RPMI8226 (cell line): ENCODE measurements at places on chromosomes 16 and 17.
A peak's percentile ranks its signal among the peaks of the same experiment; 100 is the strongest.

DNA sequence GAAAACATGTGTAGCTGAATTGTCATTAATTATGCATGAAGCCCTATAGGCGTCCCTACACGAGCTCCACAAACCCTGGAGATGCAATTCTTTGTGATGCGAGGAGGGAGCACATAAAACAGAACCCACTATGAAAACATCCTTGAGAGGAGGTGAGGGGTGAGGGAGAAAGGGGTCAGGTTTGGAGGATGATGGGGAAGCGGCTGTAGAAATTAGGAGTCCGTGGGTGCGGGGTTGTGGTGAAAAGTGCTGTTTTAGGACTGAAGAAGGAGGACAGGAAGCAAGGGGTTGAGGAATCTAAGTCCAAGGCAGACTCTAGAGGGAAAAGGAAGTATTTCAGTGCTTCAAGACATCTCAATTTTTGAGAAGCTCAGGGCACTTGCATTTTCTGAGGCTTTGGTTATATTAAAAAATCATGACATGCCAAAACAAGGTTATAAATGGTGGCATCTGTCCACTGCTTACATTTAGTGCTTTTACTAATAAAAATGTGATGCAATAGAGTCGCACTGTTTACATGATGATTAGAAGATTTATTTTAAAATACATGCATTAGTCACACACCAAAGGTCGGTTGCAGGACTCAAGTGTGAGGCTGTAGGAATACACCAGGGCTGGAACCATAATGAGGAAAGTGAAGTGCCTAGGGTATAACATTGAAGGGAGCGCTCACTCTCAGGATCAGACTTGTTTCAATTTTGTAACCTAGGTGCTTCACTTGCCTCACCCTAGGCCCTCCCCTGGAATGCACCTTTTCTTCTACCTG, 379.5 kb downstream of the HS3ST4 start:
- DNase-seq, result no peak

DNA sequence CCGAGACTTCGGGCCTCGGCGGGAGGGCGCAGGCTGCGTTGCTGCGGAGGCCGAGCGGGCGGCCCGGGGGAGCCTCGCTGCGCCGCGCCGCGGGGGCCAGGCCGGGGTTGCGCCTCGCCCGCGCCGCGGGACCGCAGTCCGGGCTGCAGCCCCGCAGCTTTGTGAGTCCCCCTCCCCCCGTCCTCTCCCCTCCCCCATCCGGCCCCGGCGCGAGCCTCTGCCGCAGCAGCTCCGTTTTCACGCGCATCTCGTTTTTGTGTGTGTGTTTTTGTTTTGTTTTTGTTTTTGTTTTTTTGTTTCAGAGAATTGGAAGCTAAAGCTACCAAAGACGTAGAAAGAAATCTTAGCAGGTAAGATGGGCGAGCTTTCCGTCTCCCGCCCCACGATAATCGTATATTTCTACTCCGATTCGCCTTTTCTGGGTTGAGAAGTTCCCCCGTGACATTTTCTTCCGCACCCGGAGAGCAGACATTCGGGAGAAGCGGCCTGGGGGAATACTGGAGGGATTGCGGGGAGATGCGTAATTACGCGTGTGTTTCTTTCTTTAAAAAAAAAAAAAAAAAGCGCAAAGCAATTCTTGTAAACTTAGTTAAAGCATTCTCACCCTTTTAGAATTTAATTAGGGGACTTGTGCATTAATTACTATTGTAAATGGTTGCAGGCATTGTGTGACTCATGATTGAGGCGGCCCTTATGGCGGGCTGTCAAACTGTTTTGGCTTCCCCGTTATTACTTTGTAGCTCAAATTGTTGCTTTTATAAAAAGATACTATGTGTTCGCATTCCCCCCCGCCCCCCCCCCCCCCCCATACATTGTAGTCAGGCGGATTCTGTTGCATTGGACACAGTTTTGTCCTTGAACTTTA, 732 bp downstream of the TNRC6A start:
- peak; percentile 47 for DNase-seq

- DNase-seq, result no peak
These were observed 479.9 kb upstream of the RBFOX1 start for GRCh38 chr16:6852643-6853225.

DNA sequence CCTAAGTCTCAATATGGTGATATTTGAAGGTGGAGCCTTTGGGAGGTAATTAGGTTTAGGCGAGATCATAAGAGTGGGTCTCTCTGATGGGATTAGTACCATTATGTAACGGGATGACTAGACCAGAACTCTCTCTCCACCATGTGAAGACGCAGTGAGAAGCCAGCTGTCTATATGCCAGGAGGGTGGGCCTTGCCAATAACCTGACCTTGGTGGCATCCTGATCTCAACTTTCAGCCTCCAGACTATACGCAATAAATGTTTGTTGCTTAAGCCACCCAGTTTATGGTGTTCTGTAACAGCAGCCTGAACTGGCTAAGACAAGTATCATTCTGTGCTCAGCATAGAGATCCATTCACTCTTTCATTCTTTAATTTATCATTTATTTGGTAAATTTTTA, 167.2 kb upstream of the CDH11 start:
- no peak for DNase-seq

- DNase-seq, result peak; percentile 19
These were observed 13.4 kb downstream of the RTN4RL1 start for GRCh38 chr17:2011411-2012371.

GRCh38 chr17:46879101-46879500, 27.7 kb downstream of the WNT9B start:
- no peak for DNase-seq

DNA sequence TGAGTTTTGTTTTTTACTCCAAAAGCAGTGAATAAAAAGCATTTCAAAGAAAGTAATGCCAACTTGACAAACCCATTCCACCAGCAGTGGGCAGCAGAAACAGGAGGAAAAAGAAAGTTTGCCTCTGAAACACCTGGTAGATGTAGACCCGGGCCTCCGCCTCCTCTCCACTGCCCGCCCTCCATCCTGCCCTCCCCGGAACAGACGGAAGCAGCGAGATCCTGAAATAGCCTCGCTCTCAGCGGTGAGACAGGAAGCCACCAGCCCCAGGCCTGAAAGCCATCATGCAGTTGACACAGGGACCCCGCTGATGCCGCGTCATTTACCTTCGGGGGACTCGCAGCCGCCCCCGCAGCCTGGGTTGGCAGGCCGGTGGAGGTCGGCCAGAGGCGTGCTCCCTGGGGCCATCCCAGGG, 67.8 kb downstream of the C16orf78 start:
- peak; percentile 96 for DNase-seq

- DNase-seq, result no peak
These were observed 15.0 kb downstream of the CPNE2 start for GRCh38 chr16:57107321-57107922.

GRCh38 chr17:17732892-17733670, 51.8 kb downstream of the RAI1 start:
- no peak for DNase-seq

- DNase-seq, result no peak
These were observed 44.3 kb downstream of the SPECC1 start for GRCh38 chr17:20053361-20053964.

- DNase-seq, result peak; percentile 94
These were observed at the start of gene NHLRC4 for GRCh38 chr16:566475-567372. Gene NHLRC4 (plus strand): TSS chr16:567005. CDS start chr16:568048, 1,043 bp downstream.

- no peak for DNase-seq
These were observed 31.7 kb upstream of the RHOT1 start for GRCh38 chr17:32110596-32110995.

DNA sequence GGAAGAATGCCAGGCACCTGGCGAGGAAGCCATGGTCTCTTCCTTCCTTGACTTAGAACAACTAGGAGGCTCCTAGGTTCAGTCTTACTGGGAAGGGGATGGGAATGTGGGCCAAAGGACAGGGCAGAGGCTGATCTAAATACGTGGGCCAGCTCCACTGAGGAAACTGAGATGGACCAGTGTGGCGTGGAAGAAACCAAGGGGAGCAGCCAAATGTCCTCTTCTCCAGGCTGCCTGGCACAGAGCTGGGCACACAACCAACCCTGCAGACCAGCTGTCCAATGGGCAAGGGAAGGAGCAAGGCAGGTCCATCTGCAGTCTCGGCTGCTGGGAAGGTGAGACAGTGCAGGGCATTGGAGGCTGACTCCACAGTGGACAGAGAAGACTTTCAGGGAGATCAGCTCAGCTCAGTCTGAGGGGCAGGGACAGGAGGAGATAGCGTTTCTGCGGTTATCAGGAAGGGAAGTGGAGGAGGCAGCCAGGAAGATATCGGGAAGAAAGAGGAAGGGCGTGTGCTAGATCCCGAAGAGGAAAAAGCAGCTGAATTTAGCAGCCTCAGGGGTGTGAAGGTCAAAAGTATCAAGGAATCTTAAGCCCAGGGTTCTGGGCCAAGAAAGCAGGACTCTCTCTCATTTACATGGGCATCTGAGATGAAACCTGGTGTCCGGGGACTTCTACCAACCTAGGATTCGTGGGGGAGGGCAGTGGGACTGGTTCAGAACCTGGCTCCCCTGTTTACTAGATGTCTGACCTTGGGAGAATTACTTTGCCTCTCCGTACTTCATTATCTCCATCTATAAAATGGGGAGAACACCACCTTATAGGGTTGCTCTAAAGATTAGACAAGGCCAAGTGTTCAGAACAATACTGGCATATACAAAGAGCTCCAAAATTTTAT, 1.8 kb downstream of the KIFC3 start:
- DNase-seq, result peak; percentile 48

DNA sequence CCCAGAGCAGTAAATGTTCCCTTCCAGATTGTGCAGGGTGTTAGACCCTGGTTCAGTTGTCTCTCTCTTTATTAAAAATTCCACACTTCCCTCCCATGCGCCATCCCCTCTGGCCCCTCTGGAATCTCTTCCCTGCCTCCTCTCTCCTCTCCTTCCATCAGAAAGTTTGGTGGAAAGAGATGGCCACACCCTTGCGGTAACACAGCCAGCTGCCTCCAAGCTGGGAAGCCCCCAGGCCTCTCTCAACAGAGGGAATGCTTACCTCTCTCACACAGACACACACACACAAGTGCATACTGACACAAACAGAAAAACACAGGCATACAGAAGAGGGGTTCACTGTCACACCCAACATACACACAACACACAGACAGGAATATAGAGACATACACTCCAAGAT, 220.5 kb downstream of the C16orf78 start:
- DNase-seq, result no peak

GRCh38 chr16:19130385-19130784, 16.6 kb downstream of the ITPRIPL2 start:
- DNase-seq, result no peak

DNA sequence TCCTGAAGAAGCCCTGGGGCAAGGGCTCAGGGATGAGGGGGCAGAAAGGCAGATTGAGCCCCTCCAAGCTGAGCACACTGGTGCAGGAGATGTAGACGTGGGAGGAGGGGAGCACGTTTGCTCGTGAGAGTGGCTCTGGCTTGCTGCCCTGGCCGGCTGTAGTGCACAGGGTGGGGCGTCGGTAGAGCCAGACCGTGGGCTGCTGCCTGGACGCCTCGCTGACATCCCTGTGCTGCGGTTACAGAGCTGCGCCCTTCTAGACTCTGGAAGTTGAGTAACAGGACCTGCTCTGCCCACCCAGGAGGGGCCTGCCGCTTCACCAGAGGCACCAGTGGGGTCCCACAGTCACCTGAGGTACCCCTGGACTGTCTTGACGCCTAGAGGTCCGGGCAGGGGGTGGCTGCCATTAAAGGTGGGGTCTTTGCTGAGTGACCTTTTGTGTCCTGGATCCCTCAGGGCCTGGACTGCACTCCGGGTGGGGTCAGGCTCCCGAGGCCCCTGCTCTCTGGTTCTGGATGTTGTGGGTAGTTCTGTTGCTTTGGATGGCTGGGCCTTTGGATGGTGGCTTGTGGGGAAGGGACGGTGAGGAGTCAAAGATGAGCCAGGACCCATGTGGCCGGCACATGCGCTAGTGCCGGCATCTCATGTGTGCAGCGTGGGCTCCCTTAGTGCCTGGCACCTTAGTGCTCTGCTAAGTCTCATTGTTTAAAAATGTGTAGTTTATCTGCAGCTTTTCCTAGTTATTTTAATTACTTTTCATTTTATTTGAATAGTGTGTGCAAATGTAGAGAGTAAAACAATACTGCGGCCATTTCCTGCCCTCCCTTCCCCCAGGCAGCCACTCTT, 41.7 kb downstream of the PGS1 start:
- DNase-seq, result no peak

DNA sequence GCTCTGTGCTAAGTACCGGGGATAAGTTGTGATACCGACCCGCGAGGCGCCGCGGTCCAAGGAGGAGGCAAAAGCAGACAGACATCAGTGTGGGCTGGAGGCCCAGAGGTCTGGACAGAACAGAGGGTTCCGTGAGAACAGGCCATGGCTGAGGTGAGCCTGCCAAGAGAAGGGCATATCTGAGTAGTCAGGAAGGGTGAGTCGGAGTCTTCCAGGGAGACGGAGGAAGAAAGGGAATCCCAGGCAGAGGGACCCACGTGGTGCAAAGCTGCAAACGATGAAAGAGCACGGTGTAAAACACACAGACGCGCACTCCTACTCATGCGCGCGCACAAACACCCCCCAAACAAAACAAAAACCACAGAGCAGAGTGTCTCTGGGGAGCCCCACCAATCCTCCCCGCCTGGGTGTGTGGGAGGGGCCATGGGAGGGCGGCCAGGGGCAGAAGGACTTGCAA, 18.1 kb downstream of the RHBDL3 start:
- no peak for DNase-seq

GRCh38 chr17:64947152-64947551, 27.9 kb upstream of the LRRC37A3 start:
- no peak for DNase-seq

- DNase-seq, result no peak
These were observed 23.5 kb upstream of the MAP2K6 start for GRCh38 chr17:69390795-69391501.

GRCh38 chr17:50471009-50471905, 2.6 kb upstream of the CHAD start:
- no peak for DNase-seq

DNA sequence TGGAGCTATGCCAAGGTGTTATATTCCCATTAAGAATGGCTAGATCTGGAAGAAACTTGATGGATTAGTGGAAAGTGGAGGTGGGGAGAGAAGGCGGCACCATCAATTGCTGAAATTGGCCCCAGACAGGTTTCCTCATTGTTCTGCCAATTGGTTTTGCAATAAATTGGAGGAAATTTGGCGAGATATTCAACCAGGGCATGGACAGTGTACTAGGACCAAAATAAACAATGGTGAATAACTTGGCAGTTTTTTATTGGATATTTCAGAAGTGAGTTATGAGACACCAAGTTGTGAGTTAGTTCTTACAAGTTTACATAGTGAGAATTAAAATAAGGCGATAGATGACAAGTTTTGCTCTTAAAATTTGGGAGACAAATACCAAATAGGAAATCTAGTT, 41.1 kb upstream of the SOX9 start:
- DNase-seq, result no peak

DNA sequence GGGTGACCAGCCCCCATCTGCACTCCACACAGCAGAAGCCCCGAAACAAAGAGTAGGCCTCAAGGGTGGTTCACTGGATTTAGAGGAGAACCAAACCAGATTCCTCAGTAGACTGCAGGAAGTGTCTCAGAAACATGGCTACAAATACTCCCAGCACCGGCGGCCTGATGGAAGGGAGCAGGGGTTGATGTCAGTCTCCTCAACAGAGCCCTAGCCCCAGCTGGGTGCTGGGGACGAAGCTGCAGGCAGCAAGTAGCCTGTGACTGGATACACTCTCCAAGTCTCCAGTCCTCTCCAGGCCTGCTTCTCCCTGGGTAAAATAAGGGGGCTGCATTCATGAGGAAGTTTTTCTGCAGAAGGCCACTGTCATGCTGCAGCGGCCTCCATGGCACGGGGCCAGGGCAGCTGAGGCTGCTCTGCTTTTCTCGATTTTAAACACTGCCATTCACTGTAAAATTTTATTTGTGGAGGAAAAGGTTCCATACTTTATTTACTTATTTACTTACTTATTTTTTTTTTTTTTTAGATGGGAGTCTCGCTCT, 36.7 kb upstream of the SREBF1 start:
- no peak for DNase-seq
